ENCODE measurements at places on chromosomes 3 and 15.

- no peak for DNase-seq
Measured at GRCh38 chr3:97037294-97037943, 223.0 kb downstream of the EPHA6 start.

GRCh38 chr3:187913617-187914033 is 168.4 kb upstream of the BCL6 start:
- DNase-seq: no peak

GRCh38 chr3:159210336-159210735 is 408.5 kb downstream of the MFSD1 start:
- DNase-seq: no peak

- no peak for DNase-seq
Measured at GRCh38 chr15:33722673-33723015, 245.7 kb upstream of the CHRM5 start.

GRCh38 chr3:197002701-197003454 is 26.7 kb downstream of the MELTF start:
- peak; percentile 75 for DNase-seq

- no peak for DNase-seq
Measured at GRCh38 chr3:71846185-71846584, 61.2 kb upstream of the PROK2 start.

- no peak for DNase-seq
Measured at GRCh38 chr3:156406393-156406792, 148.5 kb downstream of the SSR3 start.

GRCh38 chr3:57659806-57660439 is 33.0 kb downstream of the DENND6A start:
- DNase-seq: no peak

DNA sequence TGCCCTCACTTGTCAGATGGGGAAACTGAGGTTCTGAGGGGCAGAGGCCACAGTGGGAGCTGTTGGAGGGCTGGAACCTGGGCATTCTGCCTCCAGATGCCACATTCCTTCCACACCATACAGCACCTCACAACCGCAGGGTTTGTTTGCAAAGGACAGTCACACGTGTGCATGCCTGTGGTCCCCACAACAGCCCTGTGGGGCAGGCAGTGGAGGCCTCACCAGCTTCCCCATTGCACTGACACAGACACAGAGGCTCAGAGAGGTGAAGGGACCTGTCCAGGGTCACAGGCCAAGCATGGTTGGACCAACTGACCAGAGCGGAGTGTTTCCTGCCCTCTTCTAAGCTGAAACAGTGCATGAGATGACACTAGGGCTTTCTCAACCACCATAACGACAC is 75.2 kb upstream of the SEC13 start:
- no peak for DNase-seq

GRCh38 chr3:156741935-156742334 is 67.5 kb downstream of the TIPARP start:
- DNase-seq: no peak

- peak; percentile 56 for DNase-seq
Measured at GRCh38 chr3:46208167-46208704, at the start of gene CCR1. TSS of gene CCR1 (minus strand) at chr3:46208313. CDS start at chr3:46204313, 4,000 bp downstream.

DNA sequence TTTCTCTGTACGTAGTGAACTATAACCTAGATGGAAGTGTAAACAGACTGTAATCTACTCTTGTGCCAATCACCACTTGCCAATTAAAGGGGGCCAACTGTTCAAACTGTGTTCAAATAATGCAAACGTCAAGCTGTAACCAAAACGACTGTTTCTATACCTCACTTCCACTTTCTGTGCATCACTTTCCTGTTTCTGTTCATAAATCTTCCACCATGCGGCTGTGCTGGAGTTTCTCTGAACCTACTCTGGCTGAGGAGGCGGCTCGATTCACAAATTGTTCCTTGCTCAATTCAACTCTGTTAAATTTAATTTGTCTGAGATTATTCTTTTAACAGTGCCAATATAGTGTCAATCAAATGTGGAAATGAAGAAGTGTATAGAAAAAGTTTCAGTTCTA is 206.7 kb upstream of the TBC1D5 start:
- DNase-seq: no peak

DNA sequence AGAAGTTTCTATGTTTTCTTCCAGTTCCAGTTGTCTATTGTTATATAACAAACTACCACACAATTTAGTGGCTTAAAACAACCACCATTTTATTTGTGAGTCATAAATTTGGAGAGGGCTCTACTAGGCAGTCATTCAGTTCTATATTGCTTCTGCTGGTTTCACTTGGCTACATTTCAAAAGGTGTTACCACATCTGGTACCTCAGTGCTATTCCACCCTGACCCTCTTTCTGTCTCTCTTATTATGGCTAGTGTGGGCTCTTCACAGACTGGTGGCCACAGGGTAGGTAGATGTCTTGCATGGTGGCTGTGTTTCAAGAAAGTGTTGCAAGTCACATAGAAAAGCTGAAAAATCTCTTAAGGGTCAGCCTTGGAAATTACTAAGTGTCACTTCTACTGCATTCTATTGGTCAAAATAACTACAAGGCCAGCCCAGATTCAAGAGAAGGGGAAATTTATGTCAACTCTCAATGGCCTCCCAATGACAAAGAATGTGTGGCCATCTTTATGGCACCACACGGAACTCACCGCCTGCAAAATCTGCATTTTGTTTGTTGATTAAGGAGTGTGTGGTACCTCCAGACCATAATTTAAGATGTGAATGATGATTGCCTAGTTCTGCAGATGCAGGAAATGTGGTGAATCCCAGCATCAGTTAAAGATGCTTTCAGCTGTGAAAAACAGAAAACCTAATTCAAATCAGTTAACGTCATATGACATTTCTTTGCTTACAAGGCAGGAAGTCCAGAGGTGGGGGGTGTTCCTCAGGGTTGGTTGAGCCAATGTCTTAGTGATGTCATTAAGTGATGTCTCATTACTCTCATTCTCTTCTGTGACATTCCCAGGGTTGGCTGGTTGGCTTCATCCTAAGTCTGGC is 105.8 kb upstream of the RASGRP1 start:
- DNase-seq: peak; percentile 57

DNA sequence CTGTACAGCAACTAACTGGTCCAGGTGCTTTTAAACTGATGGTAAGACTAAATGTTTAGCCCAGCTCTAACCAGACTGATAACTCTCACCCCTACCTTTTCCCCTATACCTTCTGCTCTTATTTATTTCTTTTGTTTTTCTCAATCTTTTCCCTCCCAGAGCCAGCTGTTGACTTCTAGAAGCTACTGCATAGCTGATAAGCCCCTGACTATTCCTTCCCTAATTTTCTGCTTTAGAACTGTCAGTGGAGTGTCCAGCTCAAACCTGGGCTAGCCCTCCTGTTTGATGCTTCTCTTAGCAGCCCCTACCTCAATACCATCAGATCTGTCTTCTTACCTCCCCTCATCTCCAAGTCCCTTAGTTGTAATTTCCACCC is 20.6 kb downstream of the SLC35G2 start:
- no peak for DNase-seq

- DNase-seq: no peak
Measured at GRCh38 chr3:84042399-84043106, 916.2 kb upstream of the CADM2 start.

GRCh38 chr3:16061491-16061890 is 113.0 kb upstream of the GALNT15 start:
- DNase-seq: no peak

DNA sequence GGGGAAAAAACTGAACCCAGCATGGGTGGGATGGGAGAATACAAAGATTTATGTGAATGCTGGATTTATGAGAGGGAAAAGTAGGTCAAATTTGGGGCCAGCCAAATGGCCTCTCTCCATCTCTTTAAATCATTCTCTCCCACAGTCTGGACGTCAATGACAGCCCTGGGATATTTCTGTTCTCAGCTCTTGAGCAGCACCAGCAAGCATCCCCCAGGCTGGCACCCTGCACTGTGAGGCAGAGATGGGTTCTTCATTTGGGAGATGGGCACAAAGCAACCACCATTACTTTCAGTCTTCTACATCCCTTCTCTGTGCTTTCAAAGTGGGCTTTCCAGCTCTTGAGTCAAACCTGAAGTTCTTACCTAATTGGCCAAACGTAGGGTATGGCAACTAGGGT is 321.0 kb downstream of the NTRK3 start:
- DNase-seq: no peak

- no peak for DNase-seq
Measured at GRCh38 chr3:180352261-180352660, 249.7 kb upstream of the TTC14 start.

DNA sequence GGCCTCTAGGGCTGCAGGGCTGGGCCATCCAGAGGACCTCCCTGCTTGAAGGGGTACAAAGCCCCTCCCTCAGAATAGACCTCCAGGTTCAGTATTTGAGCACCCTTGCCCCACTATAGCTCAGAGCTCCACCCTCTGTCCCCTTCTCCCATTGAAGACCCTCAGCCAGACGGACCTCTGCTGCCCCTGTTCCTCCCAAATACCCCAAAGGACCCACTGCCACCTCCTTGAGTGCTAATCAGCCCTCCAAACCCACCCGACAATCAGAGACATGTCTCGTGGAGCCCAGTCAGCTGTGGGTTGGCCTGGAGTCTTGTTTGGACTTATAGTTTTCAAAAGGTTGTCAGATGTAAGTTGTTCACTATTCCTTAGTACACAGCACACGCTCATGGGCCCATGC is 161.1 kb downstream of the UACA start:
- DNase-seq: no peak

GRCh38 chr3:36312351-36312750 is 68.0 kb upstream of the STAC start:
- DNase-seq: no peak

DNA sequence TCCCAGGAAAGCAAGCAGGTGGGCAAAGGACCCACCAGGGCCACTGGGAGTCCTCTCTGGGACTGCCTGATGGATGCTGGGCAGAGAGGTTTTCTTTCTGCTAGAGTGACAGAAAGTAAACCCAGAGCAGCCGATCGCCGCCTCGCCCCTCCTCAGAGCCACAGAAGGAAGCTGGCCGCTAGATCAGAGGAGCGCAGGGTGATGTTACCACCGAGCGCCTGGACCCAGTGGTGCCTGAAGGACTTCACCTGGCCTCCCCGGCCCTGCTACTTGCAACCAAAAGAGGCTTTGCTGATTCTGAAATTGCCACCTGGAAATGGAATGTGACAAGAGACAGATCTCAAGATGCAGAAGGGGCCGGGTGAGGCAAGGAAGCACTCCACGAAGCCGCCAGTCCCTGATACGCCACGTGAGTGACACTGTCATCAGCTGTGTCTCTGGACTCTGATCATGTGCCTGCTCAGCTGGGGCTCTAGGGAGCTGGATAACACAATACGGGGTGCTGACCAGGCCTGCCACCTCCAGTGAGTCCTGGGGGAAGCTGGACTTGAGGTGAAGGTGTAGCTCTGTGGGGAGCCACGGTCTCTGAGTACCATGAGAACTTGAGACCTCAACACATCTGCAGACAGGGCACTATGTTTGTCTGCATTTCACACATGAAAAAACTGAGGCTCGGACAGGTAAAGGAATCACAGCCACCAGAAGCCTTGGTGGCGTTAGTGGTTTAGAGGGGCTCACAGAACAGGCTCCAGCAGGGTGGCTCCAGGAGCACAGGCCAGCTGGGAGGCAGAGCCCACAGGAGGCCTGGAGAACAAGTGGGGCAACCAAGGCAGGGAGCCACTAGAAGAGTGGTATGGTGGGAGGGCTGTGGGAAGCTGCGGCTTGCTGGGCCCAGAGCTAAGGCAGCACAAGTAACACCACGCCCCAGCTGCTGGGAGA is 137.9 kb upstream of the PRR20G start:
- no peak for DNase-seq

DNA sequence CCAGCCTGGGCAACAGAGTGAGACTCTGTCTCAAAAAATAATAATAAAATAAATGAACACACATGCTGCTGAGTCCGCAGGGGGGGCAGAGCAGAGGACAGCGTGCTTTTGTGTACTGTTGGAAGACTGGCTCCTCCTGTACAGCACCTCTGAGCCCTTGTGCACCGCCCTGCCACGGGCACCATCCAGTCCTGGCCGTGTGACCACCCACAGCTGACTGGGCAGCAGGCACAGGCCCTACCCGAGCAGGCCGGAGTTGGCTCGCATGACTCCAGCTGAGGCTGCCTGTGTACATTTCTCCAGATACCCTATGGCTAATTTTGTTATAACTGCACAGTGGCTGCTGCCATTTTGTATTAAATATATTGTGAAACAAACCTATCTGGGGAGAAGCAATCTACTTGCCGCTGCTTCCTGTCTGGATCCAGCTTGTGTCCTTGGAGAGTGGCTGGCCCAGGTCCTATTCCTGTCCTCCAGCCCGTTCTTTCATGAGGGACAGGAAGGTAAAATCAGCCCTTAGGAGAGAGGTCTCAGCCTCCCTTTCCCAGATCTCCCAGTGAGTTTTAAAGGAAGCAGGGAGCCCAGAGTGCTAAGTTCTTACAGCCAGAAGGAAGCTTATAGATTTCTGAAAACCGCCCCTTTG is 14.6 kb downstream of the IVD start:
- no peak for DNase-seq

DNA sequence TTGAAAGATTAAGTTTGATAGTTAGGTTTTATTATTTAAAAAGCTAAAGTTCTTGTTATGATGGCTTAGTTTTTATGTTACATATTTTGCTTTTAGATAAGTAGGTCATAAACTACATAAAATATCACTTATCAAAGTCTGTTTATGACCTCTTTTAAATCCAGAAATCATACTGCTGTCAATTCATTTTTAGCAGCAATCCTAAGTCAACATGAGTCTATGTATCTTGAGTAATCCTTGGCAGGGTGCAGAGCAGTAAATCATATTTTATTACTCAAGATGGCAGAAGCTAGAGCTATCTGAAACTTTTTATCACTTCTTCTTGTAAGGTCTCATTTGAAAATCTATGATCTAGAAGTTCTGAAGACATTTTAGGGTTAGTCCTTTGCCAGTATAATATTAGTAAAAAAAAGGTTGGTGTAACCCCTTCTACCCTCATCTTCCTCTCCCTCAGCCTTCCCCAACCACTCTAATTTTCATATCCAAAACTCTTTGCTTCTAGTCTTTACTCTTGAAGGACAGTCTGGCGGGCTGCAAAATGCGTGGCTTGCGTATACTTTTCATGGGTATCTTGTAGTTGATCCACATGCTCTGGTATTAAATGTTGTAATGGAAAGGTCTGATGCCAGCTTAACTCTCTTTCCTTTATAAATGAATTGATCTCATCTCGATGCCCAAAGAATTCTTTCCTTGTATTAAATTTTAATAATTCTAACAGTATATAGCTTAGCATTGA is 134.0 kb upstream of the THRB start:
- DNase-seq: no peak

DNA sequence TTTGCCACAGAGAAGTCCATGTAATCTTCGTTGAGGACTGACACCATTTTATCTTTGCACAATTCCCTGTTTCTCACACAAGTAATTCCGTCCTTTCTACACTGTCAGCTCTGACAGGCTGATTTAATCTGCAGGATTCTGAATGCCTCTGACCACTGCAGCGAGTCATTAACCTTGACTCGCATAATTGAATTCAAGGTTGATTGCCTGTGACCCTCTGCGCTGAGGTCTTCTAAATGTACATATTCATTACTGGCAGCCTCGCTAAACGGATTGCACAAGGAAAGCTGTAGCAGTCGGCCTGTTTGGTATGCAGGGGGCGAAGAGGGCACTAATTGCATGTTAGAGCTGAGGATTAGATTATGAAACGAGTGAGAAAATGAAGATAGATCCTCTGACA is 147.8 kb downstream of the SHOX2 start:
- no peak for DNase-seq

GRCh38 chr3:76824658-76825240 is 215.2 kb upstream of the ROBO2 start:
- no peak for DNase-seq

GRCh38 chr3:96430079-96430478 is 384.3 kb upstream of the EPHA6 start:
- no peak for DNase-seq

- no peak for DNase-seq
Measured at GRCh38 chr3:13767896-13768295, 112.0 kb downstream of the WNT7A start.

- DNase-seq: no peak
Measured at GRCh38 chr15:40238532-40239403, at the start of gene PAK6. TSS of gene PAK6 (plus strand) at chr15:40239063. CDS start at chr15:40264786, 25,723 bp downstream.

Measured in stimulated activated CD8-positive, alpha-beta memory T cell treated with anti-CD3 and anti-CD28 coated beads, Interleukin-15, amount 100 ng/mL, for 48 hours (primary cell).